Stimulated activated CD8-positive, alpha-beta memory T cell treated with anti-CD3 and anti-CD28 coated beads, Interleukin-12 subunit alpha, Interleukin-12 subunit beta, amount 100 ng/mL, for 4 hours (primary cell): ENCODE measurements at places on chromosomes 6 and 20.

DNA sequence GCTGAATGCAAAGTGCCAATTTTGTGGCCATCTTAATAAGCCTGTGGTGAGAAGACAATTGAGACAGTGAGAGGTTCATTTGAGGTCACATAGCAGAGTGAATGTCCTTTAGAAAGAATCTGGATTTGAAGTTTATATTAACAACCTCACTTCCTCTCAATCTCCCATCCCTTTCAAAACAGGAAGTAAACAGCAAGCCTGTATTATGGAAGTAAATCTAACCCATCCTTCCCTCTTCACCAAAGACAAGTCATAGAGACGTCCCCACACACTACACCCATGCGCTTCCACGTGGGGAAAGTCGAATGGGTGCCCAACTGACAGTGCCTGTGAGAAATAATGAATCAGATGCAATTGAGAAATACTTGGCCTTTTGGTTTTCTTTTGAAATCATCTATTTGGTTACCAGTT is 28.8 kb upstream of the CCND3 start:
- peak; percentile 21 for DNase-seq

GRCh38 chr20:38471987-38472512 is 593 bp upstream of the RALGAPB start:
- DNase-seq: no peak

DNA sequence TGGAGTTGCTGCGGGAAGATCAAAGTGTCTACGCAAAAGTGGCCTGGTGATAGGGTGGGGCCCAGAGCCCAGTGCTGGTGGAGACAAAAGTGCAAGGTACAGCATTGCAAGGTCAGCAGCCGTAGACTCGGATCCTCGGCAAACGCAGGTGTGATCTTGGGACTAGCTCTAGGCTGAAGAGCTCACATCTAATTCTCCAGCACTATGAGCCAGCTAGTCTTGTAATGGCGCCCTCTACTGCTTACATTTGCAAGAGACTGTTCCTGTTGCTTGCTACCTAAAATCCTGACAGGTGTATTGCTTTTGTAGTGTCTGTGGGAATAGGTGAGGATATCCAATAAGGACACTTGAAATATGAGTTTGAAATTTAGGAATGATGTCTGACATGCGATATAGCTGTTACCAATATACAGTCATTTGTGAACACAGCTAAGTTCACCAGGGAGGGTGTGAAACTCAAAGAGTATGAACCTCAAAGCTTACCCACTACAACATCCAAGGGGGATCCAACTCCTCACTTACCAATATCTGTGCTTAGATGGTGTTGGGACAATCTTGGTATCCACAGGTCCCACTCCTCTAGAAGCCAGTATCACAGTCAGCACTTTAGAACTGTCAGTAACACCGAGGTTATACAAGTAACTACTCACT is 58.4 kb downstream of the PDE7B start:
- DNase-seq: peak; percentile 1

- DNase-seq: no peak
Observed at GRCh38 chr6:148590883-148591282, 155.9 kb upstream of the UST start.
